ENCODE measurements at places on chromosomes 7 and 10.

DNA sequence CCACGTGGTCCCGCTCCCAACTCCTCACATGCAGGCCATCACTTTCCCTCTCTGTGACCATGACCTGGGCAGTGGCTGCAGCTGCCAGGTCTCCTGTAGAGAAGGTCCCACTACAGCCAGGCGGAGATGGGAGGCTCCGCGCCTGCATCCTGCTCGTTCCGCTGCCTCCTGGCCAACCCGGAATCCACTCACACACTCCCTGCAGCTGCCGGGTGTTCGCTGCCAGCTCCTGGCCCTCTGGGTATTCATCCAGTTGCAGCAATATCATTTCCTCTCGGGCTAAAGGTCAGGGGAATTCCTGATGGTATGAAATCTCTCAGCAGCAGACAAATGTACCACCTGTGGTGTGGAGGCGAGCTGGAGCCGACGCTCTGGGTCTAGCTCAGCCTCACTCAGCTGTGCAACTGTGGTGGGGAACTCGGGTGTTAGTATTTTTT is 65.7 kb downstream of the TLL2 start:
- no peak for DNase-seq

DNA sequence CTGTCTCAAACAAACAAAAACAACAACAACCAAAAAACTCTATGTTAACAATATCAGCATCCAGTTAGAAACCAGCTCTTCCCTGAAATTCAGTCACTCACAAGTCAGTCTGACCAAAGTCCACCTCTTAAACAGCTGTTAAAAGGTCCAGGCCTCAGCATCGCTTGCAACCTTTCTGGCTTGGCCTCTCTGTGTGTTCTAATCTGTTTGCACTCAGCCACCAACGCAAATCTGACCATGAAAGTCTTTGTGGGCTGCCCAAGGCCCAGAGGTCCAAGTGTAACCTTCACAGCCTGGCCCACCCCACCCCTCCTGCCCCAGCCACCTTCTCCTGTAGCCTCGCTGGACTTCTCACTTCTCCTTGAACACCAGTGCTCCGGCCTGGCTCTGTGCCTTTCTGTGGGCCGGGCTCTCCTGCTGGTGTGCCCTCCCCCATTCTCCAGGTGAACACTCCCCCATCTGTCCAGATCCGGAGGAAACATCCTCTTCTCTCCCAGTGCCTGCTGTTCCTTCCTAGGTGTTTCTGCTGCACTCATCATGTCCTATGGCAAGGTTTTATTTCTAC is 72.2 kb upstream of the EFCAB10 start:
- DNase-seq: no peak

DNA sequence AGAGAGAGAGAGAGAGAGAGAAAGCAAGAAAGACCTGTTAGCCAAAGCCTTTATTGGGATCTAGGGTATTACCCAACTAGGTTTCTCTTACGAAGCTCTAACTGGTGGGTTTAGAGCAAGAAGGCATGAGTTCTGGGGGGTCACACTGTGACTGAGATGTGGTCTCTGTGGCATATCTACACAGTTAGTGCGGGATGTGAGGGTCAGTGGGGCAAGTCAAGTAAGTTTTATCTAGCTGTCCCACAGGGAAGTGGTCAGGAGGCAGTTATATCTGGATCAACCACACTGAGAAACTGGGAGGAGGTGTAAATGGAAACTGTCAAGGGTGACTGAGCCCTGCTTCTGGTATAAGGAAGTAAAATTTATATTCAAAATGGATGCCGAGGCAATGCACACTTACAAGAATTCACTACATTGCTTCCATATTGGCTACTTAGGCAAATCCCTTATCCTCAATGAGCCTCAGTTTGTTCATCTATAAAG is 331.6 kb upstream of the HPS1 start:
- DNase-seq: no peak

- DNase-seq: no peak
These were observed 2.2 kb downstream of the TRRAP start for GRCh38 chr7:98880485-98880884.

- DNase-seq: no peak
These were observed 59.3 kb upstream of the TRIM8 start for GRCh38 chr10:102585026-102585425.

DNA sequence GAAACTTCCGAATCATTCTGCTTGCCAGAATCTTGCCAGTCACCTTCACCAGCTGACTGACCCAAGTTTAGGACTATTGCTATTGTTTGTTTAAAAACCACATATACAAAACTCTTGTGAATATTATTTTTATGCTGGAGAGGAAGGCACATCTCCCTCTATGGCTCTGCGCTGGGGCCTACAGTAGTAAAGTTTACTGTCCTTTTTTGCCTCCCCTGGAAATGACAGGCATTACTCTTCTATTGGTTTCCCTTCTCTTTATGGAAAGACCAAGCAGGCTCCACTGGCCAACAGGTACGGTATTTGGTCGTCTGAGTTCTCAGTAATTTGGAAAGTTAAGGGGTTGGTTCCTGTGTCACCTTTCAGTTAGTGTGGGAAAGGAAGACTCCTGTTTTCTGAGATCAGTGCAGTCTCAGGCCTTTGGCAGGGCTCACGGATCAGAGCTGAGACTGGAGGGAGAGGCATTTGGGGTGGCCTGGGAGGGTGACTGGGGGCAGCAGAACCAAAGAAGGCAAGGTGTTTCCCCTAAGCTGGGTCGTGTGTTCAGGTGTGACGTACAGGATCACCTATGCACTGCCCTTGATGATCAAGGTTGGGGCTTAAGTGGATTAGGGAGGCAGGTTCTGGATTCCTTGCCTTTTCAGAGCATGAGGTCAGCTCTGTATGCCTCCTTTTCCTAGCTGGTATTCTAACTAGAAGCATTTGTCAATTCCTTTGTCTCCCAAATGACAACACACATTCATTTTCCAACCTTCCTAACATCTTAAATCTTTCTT is 16.0 kb upstream of the KIF5B start:
- DNase-seq: no peak

GRCh38 chr10:73338801-73339368 is 19.8 kb downstream of the CFAP70 start:
- no peak for DNase-seq

- no peak for DNase-seq
These were observed 215.0 kb downstream of the USP6NL start for GRCh38 chr10:11396311-11396955.

- DNase-seq: no peak
These were observed 369.7 kb upstream of the NPVF start for GRCh38 chr7:25597946-25598345.

DNA sequence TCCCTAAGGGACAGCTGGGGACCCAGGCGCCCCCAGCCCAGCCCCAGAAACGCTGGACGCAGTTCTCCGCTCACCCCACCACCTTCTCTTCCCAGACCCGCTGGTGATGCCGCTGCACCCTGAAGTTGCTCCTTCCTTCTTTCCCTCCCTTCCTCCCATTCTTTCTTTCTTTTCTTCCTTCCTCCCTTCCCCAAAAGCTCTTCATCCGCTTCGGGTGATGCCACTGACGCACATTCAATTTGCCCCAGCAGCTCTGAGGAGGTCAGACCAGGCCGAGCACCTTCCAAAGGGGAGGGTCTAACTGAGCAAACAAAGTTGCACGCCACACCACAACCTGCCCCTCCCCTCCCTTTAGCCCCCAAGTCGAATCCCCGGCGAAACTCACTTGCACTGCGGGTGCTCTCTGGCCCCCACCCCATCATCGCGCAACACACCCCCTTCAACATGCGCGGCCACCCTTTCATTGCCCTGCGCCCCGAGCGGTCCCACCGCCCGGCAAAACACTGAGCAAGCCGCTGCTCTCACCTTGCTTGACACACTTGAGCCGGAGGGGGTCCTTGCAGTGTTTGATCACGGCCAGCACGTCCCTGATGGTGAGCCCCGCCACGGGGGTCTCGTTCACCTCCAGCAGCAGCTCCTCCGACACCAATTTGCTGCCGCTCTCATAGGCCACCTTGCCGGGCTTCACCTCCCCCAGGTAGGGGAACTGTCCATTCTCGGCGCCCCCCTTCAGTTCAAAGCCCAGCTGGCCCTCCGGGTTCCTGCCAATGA is 787 bp downstream of the MAGI2 start:
- no peak for DNase-seq

- no peak for DNase-seq
These were observed 273.7 kb downstream of the PTPRN2 start for GRCh38 chr7:158313931-158314330.

- DNase-seq: no peak
These were observed 77.5 kb upstream of the STEAP1B start for GRCh38 chr7:22577470-22578001.

DNA sequence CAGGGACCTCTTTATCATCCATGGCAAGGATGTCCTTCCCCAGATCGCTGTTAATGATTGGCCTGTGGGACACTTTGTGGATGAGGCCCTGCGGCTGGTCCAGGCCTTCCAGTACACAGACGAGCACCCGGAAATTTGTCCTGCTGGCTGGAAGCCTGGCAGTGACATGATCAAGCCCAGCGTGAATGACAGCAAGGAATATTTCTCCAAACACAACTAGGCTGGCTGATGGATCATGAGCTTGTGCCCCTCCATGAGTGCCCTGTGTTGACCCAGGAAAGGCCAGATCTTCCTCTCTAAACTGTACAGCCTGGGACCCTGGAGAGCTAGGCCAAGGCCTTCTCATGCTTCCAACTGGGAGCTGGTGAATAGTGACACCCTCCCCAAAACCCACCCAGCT is 124.1 kb downstream of the CUL2 start:
- DNase-seq: no peak

DNA sequence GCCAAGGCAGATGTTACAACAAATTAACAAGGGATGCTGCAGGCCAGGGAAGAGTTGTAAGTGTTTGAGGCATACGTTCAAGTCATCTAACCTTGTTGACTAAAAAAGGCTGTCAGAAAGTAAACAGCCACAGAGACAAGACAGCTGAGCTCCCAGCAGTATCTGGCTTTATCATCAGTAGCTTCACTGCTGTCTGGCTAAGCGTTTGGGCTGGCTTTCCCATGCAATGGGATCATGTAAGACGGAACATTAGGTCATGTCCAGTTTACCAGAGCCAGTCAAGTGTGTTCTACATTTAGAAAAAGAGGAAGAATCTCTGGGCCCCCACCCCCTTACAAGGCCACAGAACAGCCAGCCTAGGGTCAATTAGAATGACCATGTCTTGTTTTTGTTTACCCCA is 51.3 kb upstream of the GSAP start:
- DNase-seq: no peak

DNA sequence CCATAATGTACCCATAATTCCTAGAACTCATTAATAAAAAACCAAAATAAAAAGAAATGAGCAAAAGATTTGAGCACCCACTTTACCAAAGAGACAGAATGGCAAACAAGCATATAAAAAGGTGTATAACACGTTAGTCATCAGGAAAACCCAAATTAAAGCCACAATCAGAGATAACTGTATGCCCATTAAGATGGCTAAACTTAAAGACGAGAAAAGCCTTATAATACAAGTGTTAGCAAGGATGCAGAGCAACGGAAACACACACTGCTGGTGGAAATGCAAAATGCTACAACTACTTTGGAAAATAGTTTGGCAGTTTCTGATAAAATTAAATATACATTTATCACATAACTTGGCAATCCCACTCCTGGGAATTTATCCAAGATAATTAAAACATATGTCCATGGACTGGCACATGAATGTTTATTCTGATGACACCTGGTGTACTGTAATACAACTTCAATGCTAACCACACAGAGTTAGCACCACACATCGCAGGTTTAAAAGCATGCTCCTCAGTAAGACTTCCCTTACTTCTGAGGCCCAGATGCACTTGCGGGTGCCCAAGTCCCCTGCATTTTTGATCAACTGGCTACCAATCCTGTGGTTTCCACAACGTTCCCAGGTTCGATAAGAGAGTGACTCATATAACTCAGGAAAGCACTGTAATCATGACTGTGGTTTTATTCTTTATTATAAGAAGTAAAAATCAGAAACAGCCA is 158.6 kb downstream of the SNX13 start:
- DNase-seq: no peak

- DNase-seq: no peak
These were observed 4.7 kb upstream of the NRF1 start for GRCh38 chr7:129606803-129607202.

- DNase-seq: no peak
These were observed 8.0 kb downstream of the COA1 start for GRCh38 chr7:43721193-43721806.

DNA sequence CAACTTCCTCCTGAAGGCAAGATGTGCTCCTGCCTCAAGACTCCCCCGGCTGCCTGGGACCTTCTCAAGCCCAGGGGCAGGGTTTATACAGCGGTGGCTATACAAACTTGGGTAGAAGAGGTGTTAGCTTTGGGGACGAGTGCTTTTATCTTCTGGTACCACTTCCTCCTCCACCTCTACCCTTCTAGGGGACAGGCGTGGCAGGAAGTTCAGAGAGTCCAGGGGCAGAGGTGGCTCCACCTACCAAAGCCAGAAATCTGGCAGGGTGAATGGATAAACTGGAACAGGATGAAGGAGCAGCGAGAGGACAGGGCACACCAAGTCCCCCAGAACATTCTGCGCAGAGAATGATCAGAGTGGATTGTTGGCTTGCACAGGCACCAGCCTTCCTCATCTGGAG is 24.0 kb upstream of the TM9SF3 start:
- DNase-seq: no peak

GRCh38 chr7:106369816-106370215 is 85.0 kb upstream of the NAMPT start:
- DNase-seq: no peak

GRCh38 chr10:122559228-122559627 is 1.3 kb upstream of the DMBT1 start:
- DNase-seq: no peak

GRCh38 chr10:31321396-31321941 is 2.5 kb downstream of the ZEB1 start:
- DNase-seq: no peak

GRCh38 chr7:23004247-23004520 is 9.7 kb downstream of the HYCC1 start:
- DNase-seq: no peak

DNA sequence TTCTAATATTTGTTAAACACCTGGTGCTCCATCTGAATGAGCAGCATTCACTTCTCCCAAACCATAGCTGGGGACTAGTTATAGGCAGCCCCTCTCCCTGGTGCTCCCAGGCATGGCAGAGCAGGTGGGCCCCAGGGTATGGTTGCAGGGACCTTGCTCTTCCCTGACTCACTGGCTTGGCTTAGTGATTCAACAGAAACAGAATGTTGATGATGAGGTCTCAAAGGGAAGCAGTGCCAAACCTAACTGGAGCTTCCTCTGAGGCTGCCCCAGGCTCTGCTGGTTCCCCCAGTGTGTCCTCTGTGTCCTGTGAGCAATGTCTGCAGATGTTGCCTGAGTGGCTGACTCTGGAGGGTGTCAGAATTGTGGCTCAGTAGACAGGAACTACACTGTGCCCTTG is 3.7 kb downstream of the GPR26 start:
- DNase-seq: no peak

GRCh38 chr7:107957436-107957835 is 45.5 kb downstream of the LAMB1 start:
- no peak for DNase-seq

All from stimulated activated CD4-positive, alpha-beta T cell treated with anti-CD3 and anti-CD28 coated beads, TNF-alpha, amount 100 ng/mL, for 1 hour (primary cell).